ENCODE measurements at places on chromosomes 3 and 15.

DNA sequence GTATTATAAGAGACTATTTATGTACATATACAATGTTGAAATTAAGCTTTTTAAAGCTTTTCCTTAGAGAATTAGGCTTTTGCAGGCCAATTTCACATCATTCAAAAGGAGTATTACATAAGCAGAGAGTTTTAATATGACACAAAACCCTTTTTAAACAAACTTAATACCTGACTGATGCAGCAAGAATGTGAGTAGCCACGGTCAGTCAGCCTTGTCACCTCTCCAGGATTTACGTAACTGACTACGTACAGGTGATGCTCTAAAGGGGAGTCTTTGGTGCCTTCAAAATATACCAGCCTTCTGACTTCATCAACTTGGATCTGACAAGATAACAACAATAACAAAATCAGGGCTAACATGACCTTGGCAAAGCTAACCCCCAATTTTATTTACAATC, 44.2 kb upstream of the IGDCC4 start:
- no peak for DNase-seq

GRCh38 chr3:174068035-174068434, 670.5 kb downstream of the NLGN1 start:
- no peak for DNase-seq

GRCh38 chr15:44726136-44726535, 10.2 kb upstream of the TRIM69 start:
- DNase-seq: peak; percentile 23

- DNase-seq: peak; percentile 73
Observed at GRCh38 chr15:64527263-64527984, 67.0 kb downstream of the ZNF609 start.

- DNase-seq: peak; percentile 50
Observed at GRCh38 chr15:38651328-38652038, 86.9 kb upstream of the RASGRP1 start.

DNA sequence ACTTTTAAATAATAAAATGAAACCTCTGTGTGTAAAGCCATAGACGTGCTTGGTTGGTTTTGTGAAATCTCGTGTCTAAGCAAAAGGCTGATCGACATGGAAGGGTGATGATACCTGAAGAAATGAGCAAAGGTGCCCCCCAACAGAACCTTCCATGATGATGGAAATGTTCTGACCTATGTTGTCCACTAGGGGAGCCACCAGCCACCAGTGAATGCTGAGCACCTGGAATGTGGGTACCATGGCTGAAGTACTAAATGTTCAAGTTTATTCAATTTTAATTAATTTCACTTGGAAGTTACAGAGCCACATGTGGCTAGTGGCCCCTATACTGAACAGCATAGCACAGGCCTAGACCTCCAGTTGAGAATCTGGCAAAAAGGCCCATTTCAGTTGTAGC, 158.8 kb downstream of the POLR2M start:
- peak; percentile 22 for DNase-seq

DNA sequence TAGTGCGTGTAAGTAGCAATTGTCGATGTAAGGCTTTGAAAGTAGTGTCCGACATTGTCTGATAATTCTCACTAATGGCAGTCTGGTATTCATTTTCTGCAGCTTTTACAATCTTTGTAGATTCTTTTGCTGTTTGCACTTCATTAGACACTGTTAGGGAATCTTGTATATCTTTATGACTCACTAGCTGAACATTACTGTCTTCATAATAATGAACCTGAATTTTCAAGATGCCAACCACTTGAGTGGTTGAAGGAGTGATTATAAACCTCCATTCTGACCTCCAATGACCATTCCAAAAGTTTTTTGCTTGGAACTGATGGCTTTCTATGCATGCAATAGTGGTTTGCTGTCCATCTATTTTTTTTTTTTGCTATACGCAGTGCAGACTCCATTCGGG, 76.4 kb upstream of the MFGE8 start:
- DNase-seq: no peak

DNA sequence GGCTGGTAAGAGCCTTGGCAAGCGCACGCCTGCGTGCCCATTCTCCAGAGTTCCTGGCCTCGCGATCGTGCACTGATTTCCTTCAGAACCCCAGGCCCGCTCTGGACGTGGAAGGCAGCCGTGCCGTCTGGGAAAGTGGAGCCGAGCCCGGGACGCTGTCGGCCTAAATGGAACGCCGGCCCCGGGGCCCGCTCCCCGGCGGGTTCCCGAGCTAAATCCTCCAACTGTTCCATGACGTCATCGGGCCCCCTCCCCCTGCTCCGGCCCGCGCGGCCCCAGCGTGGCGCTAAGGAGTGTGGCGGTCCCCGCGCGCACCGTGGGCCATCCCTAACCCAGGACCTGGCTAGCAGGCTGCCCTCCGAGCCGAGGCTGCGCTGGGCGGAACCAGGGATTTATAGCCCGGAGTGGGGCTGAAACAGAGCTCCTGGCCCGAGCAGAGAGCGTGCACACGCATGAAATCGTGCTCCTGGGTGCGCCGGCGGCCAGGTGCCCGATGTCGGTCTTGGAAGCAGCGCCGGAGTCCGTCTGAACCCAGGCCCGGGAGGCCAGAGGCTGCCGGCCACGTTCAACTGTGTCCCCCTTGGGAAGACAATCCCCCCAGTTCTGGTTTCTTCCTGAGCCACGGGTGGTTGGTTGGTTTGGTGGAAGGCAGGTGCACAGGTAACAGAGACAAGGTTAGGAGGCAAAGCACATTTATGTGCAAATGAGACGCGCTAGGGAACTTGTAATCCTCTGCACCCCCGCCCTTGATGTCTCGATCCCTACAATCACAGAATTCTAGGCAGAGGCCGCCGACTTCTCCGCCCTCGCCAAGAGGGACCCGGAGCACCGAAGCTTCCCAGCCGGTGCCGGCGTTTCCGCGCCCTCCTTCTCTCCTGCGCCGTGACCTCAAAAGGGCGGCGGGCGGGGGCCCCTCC, 84.9 kb upstream of the ETV5 start:
- no peak for DNase-seq

DNA sequence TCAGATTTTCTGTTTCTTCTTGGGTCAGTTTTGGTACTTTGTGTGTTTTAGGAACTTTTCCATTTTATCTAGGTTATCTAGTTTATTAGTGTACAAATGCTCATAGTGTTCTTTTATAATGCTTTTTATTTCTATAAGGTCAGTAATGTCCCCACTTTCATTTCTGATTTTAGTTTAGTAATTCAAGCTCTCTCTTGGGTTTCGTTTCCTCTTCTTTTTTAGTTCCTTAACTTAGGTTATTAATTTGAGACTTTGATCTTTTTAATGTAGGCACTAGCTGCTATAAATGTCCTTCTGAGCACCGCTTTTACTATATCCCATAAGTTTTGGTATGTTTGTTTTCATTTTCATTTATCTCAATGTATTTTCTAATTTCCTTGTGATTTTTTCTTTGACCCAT, 27.0 kb upstream of the CD200R1L start:
- DNase-seq: no peak

DNA sequence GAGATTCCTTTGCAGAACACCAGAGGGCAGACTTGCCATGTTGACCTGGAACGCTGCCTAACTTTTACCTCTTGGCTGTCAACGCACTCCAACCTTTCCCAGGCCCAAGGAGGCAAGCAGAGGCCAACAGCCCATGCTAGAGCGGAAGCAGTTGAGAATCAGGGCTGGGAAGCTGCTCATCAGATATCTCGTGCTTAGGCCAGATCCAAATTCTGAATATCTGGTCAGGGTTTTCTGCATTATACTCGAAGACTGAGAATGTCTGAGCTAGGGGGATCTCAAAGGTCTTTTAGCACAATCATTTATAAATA, 2.5 kb downstream of the XIRP1 start:
- peak; percentile 74 for DNase-seq

- DNase-seq: no peak
Observed at GRCh38 chr3:78844307-78844706, 923.5 kb downstream of the ROBO1 start.

DNA sequence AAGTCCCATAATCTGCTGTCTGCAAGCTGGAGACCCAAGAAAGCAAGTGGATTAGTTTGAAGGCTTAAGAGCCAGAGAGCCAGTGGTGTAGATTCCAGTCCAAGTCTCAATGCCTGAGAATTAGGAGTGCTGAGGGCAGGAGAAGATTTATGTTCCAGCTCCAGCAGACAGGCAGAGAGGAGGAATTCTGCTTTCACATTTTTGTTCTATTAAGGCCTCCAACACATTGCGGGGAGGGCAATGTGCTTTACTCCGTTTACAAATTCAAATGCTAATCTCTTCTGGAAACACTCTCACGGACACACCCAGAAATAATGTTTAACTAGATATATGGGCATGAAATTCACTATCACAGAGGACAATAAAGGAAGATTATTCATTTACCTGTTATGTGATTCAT, 54.0 kb downstream of the DPH6 start:
- DNase-seq: no peak

GRCh38 chr3:59143447-59143846, 93.6 kb upstream of the CFAP20DC start:
- DNase-seq: peak; percentile 23

GRCh38 chr15:45417303-45417950, 39.1 kb upstream of the GATM start:
- no peak for DNase-seq

DNA sequence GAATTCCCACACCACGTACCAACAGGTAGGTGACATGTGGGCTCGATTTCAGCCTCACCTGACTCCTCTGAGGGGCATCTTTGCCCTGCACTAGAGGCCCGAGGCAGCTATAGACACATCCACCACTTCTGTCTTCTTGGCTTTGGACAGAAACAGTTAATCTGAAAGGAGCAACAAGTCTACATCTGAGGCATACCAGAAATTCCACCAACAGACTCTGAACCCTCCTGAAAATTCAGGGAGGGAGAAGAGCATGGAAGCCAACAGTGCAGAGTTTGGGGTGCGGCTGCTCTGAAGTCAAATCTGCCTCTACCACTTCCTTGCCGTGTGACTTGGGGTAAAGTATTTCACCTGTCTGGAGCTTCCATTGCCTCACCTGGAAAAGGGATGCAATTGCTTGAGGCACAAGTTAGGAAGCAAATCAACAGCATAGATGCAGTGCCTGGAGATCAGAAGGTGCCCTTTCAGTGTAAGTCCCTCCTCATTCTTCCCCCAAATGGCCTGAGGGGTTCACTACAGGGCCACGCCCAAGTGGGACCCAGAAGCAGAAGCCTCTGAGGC, 119.8 kb downstream of the SHQ1 start:
- no peak for DNase-seq

DNA sequence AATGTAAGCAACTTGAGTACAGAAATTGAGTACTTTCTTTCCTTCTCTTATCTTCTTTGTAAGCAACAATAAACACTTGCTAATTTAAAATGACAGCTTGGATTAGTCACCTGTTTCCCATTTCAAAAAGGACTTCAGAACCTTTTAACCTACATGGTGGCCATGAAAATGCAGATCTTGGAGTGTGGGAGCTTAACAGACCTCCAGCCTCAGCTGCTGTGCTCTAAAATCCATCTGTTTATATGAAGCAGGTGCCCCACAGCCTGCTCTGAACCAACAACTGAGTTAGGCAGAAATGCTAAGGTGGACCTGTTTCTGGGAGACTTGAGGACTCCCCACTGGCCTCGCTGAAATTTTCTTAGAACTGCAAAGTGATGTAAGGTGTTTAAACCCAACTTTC, 91.1 kb upstream of the TNIK start:
- DNase-seq: no peak

DNA sequence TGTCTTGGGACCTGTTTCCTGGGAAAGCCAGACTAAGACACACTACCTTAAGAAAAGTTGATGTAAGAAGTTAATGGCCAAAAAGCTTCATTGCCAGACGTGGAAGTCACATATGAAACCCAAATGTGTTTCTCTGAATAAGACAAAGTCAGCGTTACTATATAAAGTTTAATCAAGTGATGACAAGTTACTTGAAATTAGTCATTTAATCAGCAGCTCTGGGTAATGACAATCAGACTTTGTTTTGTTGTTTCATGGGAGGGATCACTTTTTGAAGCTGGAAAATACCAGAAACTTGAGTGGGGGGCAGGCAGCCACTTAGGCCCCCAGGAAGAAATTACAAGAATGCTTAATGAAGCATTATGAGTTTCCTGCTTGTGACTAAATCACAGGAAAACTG, 218.6 kb downstream of the PTPRG start:
- DNase-seq: peak; percentile 39

DNA sequence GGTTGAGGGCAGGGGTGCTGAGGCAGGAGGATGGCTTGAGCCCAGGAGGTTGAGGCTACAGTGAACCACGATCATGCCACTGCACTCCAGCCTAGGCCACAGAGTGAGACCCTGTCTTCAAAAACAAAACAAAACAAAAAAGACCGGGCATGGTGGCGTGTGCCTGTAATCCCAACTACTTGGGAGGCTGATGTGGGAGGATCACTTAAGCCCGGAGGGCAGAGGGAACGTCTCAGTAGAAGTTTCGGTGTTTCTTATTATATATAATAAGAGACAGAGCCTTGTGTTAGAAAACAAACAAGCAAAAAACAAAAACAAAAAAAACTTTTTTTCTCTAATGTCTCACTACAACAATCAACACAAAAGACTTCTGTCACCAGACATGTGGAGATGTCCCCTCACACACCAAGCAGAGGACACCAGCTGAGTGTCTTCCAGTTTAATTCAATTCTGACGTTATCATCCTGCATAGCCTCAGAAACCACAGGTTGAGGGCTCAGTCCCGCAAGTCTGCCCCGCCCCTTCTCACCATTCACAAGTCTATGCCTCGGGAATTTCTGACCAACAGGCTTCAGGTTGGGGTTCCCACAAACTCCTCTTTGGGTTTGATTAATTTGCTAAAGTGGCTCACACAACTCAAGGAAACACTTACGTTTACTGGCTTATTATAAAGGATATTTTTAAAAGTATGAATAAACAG, 24.0 kb upstream of the EIF4A2 start:
- DNase-seq: peak; percentile 24

- DNase-seq: no peak
Observed at GRCh38 chr3:152839511-152839910, 4.6 kb downstream of the P2RY1 start.

GRCh38 chr3:39601241-39601640, 133.8 kb downstream of the MOBP start:
- no peak for DNase-seq

DNA sequence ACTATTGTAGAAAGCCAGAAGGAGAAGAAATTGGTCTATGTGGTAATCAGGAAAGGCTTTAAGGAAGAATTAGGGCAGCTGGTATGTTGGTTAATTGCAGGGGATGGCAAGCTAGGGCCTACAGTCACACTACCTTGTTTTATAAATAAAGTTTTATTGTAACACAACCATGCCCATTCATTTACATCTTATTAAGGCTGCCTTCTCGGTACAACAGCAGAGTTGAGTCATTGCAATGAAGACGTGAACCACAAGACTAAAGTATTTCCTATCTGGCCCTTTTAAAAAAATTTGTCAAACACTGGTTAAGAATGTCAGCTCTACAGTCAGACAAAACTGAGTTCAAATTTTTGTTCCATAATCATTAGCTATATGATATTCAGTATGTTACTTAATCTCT, 8.3 kb downstream of the SERPINI1 start:
- DNase-seq: no peak

GRCh38 chr3:135975536-135975935, 10.0 kb downstream of the PPP2R3A start:
- no peak for DNase-seq

- DNase-seq: no peak
Observed at GRCh38 chr3:194731506-194732073, 45.9 kb downstream of the FAM43A start.

GRCh38 chr3:52983336-52983807, 62.5 kb downstream of the SFMBT1 start:
- DNase-seq: no peak

All from epithelial cell of esophagus (primary cell).